LNCaP clone FGC (cell line): ENCODE measurements at places on chromosomes 3 and 15.

DNA sequence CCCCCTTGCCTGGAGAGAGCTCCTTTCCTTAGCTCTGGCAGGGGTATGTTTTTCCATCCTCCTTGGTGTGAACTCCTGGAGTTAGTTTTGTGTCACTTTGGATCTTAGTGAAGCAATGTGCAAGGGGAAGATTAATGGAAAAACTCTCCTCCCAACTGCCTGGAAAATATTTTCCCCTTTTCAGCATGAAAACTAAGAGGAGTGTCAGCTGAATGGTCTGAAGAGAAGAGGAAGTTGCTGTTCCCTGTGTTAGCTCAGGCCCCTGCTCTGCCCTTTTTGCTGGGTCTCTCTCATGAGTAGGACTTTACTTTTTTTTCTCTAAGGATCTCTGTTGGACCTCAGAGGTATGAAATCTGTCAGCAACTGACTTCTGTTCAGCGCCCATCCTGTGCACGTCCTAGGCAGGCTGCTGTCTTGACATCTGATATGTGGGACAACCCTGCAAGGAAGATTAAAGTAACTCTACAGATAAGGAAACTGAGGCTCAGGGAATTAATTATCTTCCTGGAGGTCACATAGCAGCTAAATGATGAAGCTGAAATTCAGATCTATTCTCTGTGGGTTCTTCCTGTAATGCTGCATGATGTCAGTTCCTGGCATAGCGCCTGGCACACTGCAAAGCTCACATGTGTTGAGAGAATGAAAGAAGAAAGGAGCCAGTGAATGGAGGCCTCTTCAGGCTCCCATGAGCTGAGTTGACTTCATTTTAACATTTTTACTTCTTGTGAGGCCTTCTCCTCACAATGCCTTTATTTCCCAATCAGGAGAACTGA is 109.7 kb upstream of the GALNT15 start:
- DNase-seq, result no peak

GRCh38 chr15:41207687-41208448 is 22.7 kb downstream of the EXD1 start:
- no peak for DNase-seq

GRCh38 chr15:70121624-70122302 is 24.0 kb upstream of the TLE3 start:
- no peak for DNase-seq

DNA sequence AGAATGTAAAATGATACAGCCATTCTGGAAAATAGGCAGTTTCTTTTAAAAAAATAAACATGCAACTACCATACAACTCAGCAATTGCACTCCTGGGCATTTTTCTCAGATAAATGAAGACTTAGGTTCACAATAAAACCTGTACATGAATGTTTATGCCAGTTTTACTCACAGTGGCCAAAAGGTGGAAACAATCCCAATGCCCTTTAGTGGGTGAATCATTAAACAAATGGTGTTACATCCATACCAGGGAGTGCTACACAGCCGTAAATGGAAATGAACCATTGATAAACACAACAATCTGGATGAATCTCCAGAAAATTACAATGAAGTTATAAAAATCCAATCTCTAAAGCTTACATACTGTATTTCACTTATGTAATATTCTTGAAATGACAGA is 140.3 kb downstream of the ADAMTSL3 start:
- DNase-seq, result no peak

GRCh38 chr15:98807262-98807661 is 158.9 kb downstream of the IGF1R start:
- no peak for DNase-seq
